ENCODE measurements at places on chromosomes 3 and 15. TPM values are rescaled to one million over a fixed set of nuclear protein-coding genes. Genes with fewer than 3 reads are reported as not detected.

GRCh38 chr3:167091226-167091625, 288.9 kb downstream of the ZBBX start:
- DNase-seq = no peak

MFSD1 gene
- total RNA-seq = 18.0 TPM

GRCh38 chr3:171967932-171968678, 71.3 kb upstream of the FNDC3B start:
- no peak for DNase-seq

DNA sequence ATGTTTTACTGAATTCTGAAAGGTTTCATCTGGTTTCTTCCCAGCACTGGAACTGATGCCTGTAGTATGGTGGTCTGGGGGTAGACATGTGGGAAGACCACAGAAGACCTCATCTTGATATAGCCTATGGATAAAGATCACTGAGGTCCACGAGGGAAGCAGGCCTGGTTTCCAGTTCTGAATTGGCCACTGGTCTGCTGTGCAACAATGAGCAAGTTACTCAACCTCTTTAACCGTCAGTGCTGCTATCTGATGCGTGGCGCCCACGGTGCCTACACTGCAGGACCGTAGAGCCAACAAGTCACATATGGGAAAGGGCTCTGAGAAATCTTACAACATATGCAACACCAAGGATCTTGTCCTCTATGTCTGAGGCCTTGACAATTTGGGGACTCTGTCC, 13.3 kb downstream of the TLE3 start:
- no peak for DNase-seq

TERC gene
- 62.1 TPM for total RNA-seq

GRCh38 chr15:80456517-80457492, 52.6 kb downstream of the ARNT2 start:
- no peak for DNase-seq

INSYN1 gene
- total RNA-seq = 0.05 TPM

- DNase-seq = no peak
These were observed 12.7 kb upstream of the SCN10A start for GRCh38 chr3:38828681-38829080.

DUT gene
- 97.0 TPM for total RNA-seq

SUCNR1 gene
- total RNA-seq = 0.41 TPM

PPP1R14D gene
- not detected for total RNA-seq

GRCh38 chr3:95343767-95344166, 1280.9 kb downstream of the NSUN3 start:
- no peak for DNase-seq

GRCh38 chr15:87761736-87762509, 494.6 kb downstream of the NTRK3 start:
- DNase-seq = no peak

RAB5A gene
- 21.9 TPM for total RNA-seq

DNA sequence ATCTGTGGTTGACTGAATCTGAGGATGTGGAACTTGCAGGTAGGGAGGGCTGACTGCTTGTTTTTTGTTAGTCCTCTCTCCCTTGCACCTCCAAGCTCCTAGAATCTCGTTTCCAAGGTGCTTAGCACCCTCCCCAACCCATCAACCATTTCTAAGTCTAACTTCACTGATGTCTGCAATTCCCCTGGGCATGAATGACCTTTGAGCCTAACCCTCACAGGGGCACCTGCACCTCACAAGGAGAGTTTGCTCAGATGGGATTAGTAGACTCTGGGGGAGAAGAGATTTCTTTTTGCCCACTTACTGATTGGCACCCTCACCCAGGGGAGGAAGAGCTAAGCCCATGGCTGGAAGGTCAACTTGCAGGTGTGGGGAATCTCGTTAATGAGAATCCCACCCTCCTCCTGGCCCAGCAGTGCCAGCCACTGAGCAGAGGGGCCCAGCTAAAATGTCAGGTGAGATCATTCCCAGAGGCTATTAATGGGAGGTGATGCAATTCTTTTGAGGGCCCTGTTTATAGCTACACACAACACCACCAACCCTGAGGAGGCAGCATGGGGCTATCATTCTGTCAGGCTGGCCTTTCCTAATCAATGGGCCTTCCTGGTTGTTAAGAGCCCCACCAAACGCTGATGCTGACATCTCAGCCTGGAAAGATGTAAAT, 81.6 kb upstream of the HERC1 start:
- DNase-seq = no peak

DCUN1D1 gene
- total RNA-seq = 34.5 TPM

LZTFL1 gene
- total RNA-seq = 14.1 TPM

Data from SJCRH30 (cell line).